ENCODE measurements at places on chromosomes 1 and 21.
A peak's percentile ranks its signal among the peaks of the same experiment; 100 is the strongest.

DNA sequence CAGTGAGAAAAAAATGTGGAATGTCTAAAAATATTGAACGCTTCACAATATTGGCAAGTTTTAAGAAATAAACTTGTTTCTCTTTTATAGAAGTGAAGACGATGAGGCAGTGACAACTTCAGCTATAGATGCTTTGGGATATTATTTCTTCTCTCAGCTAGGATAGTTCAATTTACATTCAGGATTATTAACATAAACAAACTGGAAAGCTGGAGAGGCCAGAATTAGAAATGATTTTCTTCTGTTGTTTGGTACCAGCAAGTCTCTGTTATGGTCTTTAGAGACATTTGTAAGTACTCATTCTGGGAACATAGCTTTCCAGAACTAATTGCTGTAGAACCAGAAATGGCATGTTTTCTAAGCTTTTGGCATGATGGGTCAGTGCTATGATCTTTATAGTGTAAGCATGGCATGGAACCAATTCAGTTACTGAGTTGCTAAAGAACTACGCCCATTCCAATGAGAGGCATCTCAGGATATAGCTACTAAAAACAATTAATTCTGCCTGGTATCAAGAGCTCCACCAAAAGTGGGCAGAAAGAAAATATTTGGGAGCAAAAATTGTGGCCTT lies 599.5 kb upstream of the B3GALT2 start:
- DNase-seq, result peak; percentile 13

DNA sequence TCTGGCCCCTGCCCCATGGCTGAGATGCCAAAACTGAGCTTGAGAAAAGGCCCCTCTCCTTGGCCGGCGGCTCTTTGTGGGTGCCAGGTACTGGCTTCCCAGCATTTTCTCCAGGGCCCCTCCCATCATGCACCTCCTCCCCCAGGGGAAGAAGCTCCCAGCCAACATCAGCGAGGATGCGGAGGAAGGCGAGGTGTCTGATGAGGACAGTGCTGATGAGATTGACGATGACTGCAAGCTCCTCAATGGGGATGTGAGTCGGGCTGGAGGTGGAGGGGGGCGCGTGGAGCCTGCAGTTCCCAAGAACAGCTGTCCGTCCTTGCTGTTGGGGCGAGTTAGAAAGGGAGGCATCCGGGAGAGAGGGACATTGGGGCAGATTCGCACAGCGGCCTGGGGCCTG lies 13.5 kb downstream of the PLCH2 start:
- no peak for DNase-seq

GRCh38 chr21:25691976-25692375 lies 42.7 kb downstream of the ATP5PF start:
- DNase-seq, result no peak

- no peak for DNase-seq
Observed at GRCh38 chr1:162498496-162498810, 835 bp downstream of the UHMK1 start.

DNA sequence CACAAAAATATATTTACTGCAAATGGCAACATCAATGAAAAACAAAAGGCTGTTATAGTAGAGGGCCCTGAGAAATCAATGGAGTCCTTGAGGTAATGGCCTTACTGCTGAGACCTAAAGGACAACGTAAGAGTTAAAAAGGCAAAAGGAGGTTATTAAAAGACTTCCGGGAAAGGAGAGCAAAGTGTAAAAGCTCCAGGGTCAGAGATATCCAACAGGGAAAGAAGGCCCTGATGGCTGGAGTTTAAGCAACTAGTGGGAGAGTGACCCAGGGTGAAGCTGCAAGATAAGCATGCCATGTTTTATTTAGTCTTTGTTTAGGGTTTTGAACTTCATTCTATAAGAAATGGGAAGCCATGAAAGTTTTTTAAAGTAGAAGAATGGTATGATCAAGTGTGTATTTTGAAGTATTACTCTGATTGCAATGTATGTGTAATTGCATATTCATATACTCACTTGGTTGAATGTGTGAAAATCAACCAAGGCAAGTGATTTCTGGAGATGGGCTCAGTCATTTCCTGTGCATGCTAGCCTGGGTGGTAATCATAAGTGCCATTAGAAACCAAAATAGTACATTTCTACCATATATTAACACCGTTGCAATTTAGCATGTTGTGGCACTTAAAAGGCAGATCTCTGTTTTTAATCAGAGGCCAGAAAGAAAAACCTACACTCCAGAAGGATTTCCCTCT lies 5.3 kb upstream of the DPYD start:
- DNase-seq, result no peak

DNA sequence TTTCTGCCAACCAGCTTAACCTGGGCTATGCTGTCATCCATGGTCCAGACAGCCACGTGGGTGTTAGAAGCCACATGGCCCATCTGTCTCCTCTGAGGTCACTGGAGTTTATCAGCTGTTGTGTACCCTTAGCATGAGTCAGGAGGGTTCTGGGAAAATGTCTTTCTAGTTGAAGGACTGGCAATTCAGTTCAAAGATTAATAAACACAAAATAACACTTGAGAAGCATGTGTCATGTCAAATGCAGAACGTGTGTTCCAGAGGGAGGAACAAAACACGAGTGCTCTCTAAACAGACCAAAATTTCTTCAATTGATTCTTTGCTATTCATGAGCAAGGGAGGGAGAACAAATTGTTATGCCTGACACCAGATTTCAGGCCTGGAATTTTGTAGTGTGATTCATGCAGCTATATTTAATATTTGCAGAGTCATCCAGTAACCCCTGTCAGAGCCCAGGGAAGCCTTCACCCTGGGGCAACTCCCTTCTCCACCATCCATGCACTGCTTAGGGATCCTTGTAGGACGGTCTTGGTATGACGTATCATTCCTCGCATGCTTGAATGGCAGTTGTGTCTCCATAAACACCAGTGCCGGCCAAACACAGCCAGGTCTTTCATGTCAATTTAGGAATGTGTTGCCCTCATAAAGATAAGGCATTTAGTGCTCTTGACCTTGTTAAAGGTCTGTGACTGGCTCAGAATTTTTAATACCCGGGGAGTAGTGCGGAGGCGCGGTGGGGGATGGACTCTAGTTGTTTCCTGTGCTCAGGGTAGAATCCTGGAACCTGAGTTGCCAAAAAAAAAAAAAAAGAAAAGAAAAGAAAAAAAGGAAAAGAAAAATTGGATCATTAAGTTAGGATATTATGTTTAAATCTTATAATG lies 27.7 kb upstream of the DYRK1A start:
- DNase-seq, result peak; percentile 24

- DNase-seq, result no peak
Observed at GRCh38 chr21:44027607-44028286, 15.6 kb downstream of the TRAPPC10 start.

GRCh38 chr1:180781718-180782117 lies 131.0 kb upstream of the KIAA1614 start:
- DNase-seq, result no peak

DNA sequence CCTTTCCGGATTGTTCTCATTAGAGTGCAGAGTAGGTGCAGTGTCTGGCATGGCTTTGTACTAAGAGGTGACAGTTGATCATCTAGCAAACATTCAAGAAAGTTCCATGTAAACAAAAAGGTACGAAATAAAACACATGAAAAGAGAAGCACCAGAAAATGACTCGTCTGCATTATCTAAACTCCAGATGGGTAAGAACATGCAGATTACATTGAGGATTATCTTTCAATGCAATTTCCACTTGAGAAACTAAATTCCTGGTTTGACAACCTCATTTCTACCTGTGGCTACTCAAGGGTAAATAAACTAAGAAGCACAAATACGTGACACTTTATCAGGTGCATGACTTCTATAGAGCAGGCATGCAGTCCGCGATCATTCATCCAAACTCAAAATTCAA lies 17.6 kb downstream of the SLC30A10 start:
- no peak for DNase-seq

- no peak for DNase-seq
Observed at GRCh38 chr1:85656948-85657347, 51.3 kb downstream of the ZNHIT6 start.

GRCh38 chr21:33698087-33698860 lies 56.0 kb downstream of the ITSN1 start:
- DNase-seq, result no peak

GRCh38 chr1:247111700-247112478 lies 7.7 kb upstream of the ZNF669 start:
- peak; percentile 78 for DNase-seq

DNA sequence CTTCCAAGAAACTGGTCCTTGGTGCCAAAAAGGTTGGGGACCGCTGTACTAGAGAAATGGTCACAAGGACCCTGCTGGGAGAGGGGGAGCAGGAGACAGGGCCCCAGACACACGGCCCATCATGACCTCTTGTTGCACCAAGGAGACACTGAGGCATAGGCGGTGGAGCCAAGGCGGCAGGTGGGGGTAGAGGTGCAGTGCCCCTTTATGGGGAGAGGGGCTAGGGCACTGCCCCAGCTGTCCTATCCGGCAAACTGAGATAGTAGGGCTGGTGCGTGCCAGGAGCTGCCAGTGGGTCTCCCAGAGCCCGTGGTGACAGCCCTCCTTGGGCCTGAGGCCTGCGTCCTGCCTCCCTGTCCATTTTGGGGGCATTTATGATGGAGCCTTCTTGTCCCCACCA lies 20.3 kb downstream of the TNNT2 start:
- no peak for DNase-seq

- no peak for DNase-seq
Observed at GRCh38 chr1:20009212-20009611, 29.8 kb upstream of the PLA2G2A start.

- no peak for DNase-seq
Observed at GRCh38 chr1:106986603-106987002, 69.9 kb upstream of the PRMT6 start.

All from eye (tissue), 1 donor.